ENCODE measurements at places on chromosomes 3 and 15.
A peak's percentile ranks its signal among the peaks of the same experiment; 100 is the strongest.

GRCh38 chr15:78859971-78860719, 12.5 kb upstream of the MORF4L1 start:
- DNase-seq: peak; percentile 82

GRCh38 chr3:137105277-137105977, 147.6 kb downstream of the IL20RB start:
- DNase-seq: peak; percentile 73

GRCh38 chr15:31932576-31932975, 97.7 kb upstream of the CHRNA7 start:
- DNase-seq: no peak

DNA sequence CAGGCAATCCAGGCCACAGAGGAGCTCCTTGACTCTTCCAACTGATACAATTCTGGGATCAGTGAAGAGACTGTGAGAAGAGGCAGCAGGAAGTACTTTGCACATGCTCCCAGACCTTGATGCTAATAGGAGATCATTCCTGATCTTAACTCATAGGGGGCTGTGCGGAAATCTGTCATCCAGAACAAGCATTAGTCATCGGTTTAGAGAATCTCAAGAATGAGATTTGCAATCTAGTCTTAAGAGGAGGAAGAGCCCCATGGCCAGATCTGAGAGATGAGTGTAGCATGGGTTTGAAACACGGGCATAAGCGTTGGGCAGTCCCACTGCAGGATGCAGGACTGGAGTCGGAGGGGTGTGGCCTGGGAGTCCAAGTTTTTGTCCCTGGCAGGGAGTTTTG, 1081.1 kb downstream of the NAALADL2 start:
- DNase-seq: peak; percentile 5

DNA sequence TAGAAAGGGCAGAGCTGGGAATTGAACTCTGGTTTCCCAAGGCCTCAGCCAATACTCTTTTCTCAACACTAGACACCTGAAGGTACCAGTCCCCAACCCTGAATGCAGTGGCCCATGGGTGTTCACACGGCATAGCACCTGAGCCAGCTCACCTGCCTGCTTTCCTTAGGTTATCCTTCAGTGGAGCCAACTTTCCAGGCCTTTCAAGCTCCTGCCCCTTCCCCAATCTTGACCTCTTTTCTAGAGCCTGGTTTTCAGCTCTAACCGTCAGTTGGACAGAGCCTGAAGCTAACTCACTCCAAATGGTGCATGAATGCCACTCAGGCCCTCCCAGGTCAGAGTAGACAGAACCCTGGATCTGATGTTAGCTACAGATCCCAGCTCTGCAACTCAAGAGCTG, 66.1 kb upstream of the ITGA11 start:
- DNase-seq: no peak

GRCh38 chr3:136899622-136900158, 37.7 kb downstream of the NCK1 start:
- no peak for DNase-seq

DNA sequence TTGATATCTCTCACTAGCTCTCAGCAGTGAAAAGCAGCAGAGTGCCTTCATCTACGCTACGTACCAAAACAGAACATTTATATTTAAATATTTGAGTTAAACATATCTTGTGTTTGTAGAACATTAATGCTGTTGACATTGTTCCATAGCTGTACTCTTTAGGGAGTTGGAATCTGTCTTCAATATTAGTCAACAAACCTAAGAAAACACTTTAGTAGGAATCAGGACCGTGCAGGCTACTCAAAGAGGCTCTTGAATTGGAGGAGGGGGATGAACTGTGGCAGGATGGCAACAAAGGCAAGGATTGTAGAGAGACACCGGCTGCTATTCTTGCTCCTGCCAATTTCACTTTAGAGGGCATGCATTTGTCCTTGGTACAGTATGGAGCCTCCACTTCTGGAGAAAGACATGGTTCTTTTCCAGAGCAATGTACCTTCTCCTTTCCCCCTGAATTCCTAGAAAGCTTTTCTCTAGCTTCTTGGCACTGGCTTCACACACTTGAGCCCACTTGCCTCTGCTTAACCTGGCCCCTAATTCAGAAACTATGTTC, 265.9 kb downstream of the CD47 start:
- DNase-seq: no peak

- no peak for DNase-seq
These were observed 68.9 kb downstream of the GHSR start for GRCh38 chr3:172379372-172379771.

GRCh38 chr3:37290551-37290950, 116.2 kb upstream of the LRRFIP2 start:
- no peak for DNase-seq

- peak; percentile 28 for DNase-seq
These were observed 7.9 kb upstream of the GP9 start for GRCh38 chr3:129052675-129053074.

GRCh38 chr15:69457304-69458280, 5.0 kb downstream of the RPLP1 start:
- peak; percentile 77 for DNase-seq

GRCh38 chr3:153658136-153658535, 463.1 kb upstream of the ARHGEF26 start:
- no peak for DNase-seq

- no peak for DNase-seq
These were observed 111.1 kb downstream of the FBXL22 start for GRCh38 chr15:63708126-63708772.

- DNase-seq: peak; percentile 62
These were observed 378.2 kb upstream of the THBS1 start for GRCh38 chr15:39202641-39203040.

- DNase-seq: no peak
These were observed 17.9 kb upstream of the RTP2 start for GRCh38 chr3:187720337-187720670.

DNA sequence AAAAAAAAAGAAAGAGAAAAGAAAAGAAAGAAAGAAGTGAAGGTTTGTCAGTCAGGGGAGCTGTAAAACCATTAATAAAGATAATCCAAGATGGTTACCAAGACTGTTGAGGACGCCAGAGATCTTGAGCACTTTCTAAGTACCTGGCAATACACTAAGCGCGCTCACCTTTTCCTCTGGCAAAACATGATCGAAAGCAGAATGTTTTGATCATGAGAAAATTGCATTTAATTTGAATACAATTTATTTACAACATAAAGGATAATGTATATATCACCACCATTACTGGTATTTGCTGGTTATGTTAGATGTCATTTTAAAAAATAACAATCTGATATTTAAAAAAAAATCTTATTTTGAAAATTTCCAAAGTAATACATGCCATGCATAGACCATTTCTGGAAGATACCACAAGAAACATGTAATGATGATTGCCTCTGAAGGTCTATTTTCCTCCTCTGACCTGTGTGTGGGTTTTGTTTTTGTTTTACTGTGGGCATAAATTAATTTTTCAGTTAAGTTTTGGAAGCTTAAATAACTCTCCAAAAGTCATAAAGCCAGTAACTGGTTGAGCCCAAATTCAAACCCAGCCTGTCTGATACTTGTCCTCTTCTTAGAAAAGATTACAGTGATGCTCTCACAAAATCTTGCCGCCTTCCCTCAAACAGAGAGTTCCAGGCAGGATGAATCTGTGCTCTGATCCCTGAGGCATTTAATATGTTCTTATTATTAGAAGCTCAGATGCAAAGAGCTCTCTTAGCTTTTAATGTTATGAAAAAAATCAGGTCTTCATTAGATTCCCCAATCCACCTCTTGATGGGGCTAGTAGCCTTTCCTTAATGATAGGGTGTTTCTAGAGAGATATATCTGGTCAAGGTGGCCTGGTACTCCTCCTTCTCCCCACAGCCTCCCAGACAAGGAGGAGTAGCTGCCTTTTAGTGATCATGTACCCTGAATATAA, 2.0 kb downstream of the B2M start:
- DNase-seq: peak; percentile 58

DNA sequence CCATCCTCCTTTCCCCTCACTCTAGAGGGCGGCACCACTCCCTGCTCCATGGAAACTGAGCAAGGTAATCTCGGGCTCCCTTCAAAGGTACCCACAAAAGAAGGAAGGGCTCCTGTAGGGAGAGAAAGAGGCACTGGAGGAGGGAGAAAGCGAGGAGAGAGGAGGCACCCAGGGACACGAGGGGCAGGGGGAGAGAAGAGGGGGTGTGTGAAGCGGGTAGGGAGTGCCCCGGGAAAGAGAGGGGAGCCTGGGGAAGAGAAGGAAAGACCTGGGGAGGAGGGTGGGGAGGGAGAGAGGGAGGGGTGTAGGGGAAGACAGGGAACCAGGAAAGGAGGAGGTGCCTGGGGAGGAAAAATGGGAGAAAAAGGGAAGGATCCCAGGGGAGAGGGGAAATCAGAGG, 523 bp downstream of the VILL start:
- DNase-seq: no peak

- no peak for DNase-seq
These were observed 4.8 kb downstream of the ADPGK start for GRCh38 chr15:72778796-72779195.

- DNase-seq: no peak
These were observed at the start of gene ITIH4 for GRCh38 chr3:52830535-52831258. ITIH4 (minus strand) TSS chr3:52830672; CDS start chr3:52830642, 30 bp downstream.

Measured in DMS53 (cell line).